ENCODE measurements at places on chromosomes 12 and 14.

DNA sequence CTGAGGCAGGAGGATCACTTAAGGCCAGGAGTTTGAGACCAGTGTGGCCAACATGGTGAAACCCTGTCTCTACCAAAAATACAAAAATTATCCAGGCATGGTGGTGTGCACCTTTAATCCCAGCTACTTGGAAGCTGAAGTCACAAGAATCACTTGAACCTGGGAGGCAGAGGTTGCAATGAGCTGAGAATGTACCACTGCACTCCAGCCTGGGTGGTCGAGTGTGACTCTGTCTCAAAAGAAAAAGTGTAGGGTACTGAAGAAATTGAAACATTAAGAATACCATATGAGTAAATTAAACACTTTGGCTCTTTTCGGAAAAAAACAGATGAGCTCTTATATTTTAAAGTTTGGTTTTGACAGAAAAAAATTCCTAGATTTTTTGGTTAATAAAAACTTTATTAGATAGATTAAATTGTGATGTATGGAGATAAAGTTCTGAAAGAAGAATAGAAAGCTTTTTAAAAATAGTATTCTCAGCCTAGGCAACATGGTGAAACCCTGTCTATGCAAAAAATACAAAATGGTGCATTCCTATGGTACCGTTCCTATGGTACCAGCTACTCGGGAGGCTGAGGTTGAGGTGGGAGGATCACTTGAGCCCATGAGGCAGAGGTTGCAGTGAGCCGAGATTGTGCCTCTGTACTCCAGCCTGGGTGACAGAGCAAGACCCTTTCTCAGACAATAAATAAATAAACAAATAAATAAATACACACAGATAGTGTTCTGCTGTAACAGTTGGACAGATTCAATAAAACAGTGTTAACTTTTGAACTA is 20.1 kb downstream of the MDM2 start:
- no peak for DNase-seq

DNA sequence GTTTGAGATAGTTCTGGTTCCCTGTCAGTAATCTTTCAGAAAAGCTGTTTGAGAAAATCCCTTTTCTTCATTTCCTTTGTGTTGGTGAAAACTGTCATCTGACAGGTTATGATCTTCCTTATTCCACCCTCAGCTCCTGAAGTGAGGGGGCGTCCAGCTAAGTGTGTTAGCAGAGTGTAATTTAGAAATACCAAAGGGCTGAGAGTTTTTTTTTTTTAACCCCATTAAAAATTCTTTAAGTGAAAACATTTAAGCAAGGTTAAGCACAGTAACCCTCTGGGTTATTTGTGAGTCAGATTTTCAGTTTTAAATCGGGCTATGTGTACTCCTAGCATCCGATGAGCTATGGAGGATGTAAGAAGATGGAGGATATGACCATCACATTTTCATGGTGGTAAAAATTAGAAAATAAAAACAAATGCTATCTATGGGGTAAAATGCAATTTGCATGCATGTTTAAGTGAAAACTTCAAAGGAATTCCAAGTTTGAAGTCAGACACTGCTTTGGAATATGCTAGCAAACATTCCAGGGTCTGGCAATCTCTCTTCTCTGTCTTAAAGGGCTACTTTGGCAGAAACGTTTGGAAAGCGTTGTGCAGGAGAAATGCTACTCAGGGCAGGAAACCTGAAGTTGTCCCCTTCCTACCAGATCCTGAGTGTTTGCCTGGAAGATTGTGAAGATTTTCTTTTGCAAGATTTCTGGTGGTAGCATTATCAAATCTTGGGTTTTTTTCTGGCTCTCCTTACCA is 197.0 kb upstream of the PRICKLE1 start:
- no peak for DNase-seq

DNA sequence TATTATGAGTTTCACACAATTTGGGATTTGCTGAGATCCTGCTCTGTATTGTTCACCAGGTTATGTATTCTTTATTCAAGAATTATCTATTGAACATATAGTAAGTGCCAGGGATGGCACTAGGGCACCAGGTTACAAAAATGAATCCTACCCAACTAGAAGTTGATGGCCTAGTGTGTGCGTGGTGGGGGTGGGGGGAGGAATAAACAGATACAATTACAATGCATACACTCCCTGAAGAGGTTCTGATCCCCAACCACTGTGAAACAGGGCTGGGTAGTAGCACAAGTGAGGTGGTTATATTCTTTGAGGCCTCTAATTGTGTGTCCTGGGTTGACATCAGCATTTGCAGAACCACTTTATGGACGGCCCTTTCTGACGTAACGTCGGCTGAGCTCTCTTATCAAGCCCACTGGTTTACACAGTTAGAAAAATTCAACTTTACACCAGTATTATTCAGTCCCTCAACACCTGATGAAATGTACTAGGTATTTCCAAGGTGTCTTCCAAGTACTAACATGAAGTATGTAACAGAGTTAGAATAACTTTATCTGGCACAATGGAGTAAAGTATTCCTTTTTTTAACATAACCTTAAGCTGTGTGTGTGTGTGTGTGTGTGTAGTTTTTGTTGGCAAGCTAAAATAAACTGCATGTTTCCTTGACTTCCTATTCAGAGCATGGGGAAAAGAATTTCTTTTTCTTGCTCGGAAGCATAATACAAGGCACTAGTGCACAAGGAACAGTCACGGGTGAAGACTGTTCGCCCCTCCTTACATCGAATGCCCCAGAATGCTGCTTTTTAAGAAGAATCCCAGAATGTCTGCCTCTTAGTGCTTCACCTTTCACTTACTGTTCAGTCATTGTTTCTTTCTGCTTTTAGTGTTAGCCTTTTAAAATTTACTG is 8.1 kb upstream of the GLRX5 start:
- DNase-seq: no peak

DNA sequence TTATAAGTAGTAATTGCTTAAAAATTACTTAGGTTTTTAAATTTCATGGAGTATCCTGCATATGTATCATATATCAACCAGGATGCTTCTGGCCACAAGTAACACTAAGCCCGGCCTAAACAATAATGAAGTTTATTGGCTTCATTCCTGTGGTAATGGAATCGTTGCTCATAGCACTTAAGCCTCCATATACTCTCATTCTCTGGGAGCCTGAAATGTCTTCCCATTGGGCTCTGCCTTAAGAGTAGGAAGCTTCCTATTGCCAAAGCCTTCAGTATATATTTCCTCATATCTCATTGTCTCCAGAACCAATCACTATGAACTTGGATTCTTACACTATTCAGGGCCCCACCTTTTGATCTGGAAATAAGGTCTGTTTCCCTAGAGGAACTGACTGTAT is 83.8 kb upstream of the DNM1L start:
- DNase-seq: peak; percentile 18

DNA sequence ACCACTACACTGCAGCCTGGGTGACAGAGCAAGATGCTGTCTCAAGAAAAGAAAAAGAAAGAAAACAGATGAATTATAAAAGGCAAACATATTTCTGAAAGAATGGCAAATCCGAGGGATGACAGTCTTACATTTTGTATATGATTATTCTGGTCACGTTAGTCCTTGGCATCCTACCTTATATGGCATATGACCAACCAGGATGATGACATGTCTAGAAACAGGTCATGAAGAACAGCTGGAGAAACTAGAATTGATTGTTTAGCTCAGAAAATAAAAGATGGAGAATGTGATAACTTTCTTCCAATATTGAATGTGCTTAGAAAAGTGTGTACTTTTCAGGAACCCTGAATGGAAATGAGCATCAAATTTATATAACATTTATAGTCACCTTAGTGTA is 19.2 kb downstream of the SLC2A14 start:
- DNase-seq: no peak

- no peak for DNase-seq
These were observed 178.5 kb downstream of the SSPN start for GRCh38 chr12:26373606-26374495.

- no peak for DNase-seq
These were observed 15.4 kb downstream of the TMEM119 start for GRCh38 chr12:108582509-108582908.

GRCh38 chr14:99539491-99539890 is 58.3 kb downstream of the CCNK start:
- no peak for DNase-seq

DNA sequence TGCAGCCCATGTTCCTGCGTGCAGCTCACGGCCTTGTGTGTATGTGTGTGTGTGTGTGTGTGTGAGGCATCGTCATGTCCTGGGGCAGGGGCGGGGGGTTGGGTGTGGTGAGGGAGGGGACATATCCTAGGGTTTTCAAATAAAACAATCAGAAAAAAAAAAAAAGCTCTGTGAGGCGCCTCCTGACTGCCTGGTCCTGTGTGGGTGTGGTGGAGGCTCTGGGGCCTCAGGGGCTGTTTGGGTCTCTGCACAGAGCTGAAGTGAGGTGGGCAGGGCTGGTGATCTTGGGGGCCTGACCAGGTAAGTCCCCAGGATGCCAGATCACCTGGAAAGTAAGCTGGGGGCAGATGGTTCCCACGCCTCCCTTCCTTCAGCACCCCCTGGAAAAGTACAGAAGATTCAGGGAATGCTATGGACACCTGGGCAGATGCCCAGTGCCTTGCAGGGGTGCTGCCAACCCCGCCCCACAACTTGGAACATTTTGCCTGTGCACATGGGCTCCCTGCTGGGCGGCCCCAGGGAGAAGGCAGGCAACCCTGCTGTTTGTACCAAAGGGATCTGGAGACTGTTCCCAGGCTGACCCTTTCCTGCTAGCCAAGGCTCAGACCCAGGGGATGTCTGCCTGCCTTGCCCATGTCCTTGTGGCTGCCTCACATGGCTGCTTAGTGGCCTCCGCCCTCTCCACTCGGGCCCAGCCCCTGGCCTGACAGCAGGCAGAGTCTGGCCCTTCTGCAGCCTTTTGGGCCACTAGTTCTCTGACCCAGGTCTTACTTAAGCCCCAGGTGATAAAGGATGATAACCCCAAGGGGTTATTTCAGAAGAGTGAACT is 28.8 kb downstream of the CLSTN3 start:
- DNase-seq: no peak

- DNase-seq: no peak
These were observed 54.3 kb upstream of the FBRSL1 start for GRCh38 chr12:132435486-132436187.

- DNase-seq: no peak
These were observed 91.1 kb downstream of the IRF2BPL start for GRCh38 chr14:76937181-76938091.

- no peak for DNase-seq
These were observed 58.3 kb downstream of the TESPA1 start for GRCh38 chr12:54926246-54926645.

- DNase-seq: no peak
These were observed 33.2 kb upstream of the LTBP2 start for GRCh38 chr14:74645244-74645643.

DNA sequence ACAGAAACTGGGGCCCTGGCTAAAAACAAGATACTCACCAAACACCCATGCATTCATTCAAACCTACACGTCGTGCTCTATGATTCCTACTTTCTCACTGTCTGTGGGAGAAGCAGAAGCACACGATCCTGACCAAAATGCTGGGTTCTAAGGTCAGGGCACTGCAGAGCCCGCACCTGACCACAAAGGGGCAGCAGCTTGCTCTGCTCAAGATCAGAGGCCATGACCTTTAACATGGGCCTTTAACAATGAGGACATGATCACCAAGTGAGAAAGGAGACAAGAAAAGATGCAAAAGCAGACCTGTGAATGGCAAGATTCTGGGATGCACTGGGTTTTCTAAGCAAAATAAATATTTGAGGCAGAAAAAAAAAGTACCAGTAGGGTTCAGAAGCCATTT is 40.1 kb upstream of the VPS33A start:
- DNase-seq: no peak
